GM23338 (cell line): ENCODE measurements at places on chromosomes 7 and 10.

DNA sequence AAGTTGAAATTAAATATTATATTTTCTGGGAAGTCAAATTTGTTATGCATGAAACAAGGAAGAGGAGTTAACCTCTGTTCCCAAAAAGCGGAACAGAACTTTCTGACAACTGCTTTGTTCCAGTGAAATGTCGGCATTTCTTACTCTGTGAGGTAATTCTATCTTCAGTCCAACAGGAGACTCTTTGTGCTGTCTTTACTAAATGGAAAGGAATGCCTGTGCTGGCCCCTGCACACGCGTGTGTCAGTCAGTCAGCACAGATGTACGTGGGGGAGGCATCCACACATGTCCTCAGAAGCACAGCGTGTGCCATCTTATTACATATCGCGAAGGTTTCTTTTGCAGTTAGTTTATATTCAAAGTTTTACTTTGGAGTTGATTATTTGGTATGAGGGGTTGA lies 37.5 kb downstream of the NET1 start:
- DNase-seq, result peak; percentile 50

GRCh38 chr10:16792675-16793074 lies 24.5 kb downstream of the RSU1 start:
- no peak for DNase-seq

DNA sequence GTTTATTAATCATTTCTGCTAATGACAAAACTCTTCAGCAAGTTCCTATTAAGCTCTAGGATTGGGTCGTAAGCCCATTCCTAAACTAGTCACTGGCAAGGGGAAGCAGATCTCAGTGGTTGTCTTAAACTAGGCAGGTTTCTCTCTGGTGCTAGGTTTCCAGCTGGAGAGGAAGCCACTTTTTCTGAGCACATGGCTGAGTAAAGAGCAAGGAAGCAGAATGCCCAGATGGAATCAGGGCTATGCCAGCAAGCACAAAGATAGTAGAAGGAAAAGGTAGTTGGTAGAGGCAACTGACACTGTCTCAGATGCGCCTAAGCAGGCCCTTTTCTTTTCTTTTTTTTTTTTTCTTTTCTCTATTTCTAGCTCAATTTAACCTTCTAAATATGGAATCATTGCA lies 224.9 kb downstream of the EXOC4 start:
- DNase-seq, result no peak

DNA sequence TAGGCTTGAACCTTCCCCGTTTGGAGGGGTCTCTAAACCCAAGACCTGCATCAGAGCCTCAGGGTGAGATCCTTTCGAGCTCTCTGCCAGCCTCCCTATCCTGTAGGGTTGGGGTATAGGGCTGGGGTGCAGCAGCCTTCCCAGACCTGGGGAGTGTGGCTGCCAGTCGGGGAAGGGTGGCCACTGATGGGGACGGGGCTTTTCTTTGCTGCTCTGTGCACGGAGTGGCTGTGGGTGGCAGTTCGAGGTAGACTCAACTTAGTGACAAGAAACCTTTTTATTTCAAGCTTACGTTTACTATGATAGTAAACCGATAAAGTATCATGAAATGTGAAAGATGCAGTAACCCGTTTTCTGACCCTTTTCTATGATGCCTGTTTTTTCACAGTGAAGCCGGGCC lies 13.0 kb downstream of the ZNF316 start:
- DNase-seq, result no peak

- DNase-seq, result no peak
These were observed 112.9 kb downstream of the VIPR2 start for GRCh38 chr7:159031750-159032149.

GRCh38 chr7:66187905-66188304 lies 17.2 kb upstream of the TPST1 start:
- DNase-seq, result no peak

- no peak for DNase-seq
These were observed 12.4 kb upstream of the STRIP2 start for GRCh38 chr7:129421717-129422250.

GRCh38 chr7:112214883-112215282 lies 8.4 kb downstream of the ZNF277 start:
- DNase-seq, result no peak

DNA sequence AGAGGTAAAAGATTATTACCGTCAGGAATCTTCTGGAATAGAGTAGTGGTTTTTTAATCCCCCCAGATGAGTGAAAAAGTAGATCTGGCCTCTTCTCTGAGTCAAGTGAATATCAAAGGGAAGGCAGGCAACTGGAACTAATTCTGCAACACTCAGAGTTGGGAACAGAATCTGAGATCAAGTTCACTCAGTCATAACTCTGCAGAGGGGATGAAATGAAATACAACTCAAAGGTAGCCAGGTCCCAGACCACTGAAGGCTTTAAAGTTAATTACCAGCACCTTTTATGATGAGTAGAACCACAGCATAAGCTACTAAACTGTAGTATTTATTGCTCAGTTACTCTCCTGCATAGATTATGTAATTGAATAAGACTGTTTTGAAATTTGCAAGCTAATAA lies 455.6 kb upstream of the AKR1E2 start:
- DNase-seq, result no peak
